ENCODE measurements at places on chromosomes 7 and 10.

GRCh38 chr10:104045151-104046089 lies 40.3 kb downstream of the COL17A1 start:
- peak; percentile 44 for DNase-seq

DNA sequence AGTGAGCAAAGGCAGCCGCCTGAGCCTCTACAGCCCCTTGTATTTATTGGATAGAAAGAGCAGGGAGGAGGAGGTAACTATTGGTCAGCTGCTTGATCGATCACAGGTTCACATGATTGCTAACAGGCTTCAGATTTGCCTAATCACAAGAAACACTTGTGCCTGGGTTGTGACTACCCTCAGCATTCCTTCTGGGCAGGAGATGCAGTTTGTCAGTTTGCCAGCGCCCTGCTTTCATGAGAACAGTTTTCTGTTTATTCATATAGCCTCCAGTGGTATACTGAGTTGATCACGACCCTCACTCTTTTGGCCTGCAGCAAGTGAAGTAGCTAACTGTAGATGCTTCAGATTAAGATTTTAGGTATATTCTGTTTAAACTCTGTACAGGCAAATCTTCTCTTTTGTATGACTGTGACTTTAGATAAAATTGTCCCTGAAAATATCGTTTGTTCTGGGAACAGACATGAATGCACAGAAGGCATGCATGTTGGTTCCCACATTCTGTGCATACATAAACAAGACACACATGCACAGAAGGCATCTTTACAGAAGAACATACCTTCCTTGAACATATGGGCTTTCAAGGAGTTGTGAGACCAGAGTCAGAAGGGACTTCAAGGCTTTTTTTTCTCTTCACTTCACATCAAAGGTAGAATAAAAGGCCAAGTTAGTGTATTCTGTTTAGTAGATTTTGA lies 422.4 kb upstream of the STEAP1 start:
- DNase-seq, result no peak

- DNase-seq, result peak; percentile 28
Measured at GRCh38 chr10:31836569-31837406, 91.8 kb downstream of the ARHGAP12 start.

GRCh38 chr10:91319336-91319735 lies 90.8 kb upstream of the HECTD2 start:
- no peak for DNase-seq

- DNase-seq, result no peak
Measured at GRCh38 chr10:129279446-129280154, 187.4 kb upstream of the MGMT start.

- no peak for DNase-seq
Measured at GRCh38 chr10:15244635-15245197, 76.2 kb upstream of the NMT2 start.

GRCh38 chr10:112851588-112852211 lies 98.3 kb upstream of the TCF7L2 start:
- no peak for DNase-seq

DNA sequence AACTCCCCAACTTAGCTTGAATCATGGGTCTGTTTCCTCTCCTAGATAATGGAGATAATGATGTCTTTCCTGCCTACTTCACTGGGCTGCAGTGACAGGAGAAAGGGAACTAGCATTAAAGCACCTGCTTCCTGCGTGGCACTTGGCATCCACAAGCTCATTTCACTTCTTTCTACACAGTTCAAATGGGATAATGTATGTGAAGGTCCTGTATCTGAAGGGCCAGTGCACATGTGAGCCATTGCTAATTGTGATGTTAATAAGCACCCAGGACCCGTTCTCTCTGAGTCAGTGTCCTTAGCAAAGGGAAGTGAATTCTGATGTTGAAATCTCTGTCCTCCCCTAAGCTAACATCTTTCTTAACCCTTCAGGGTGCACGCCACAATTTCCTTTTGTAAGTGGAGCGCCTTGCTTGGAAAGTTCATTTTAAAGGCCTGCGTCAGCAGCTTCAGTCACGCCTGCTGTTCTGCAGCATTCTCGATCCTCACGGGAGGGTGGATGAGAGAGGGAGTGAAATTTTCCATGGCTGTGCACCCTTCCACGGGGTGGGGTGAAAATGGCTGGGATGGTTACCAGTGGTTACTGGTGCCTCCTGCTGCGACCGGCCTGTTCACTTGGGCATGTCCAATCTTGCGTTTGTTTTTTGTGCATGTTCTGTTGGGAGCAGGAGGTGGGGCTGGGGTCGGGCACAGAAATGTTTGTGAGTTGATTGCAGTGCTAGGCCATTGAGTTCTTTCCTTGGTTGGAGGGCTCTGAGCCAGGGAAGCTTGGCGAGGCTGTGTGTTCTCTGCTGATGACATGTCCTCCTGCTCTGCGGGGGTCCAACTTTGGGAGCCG lies 59.2 kb downstream of the HK1 start:
- peak; percentile 96 for DNase-seq

GRCh38 chr10:89129911-89130310 lies 77.2 kb downstream of the CH25H start:
- DNase-seq, result peak; percentile 41

GRCh38 chr10:129495256-129495655 lies 28.2 kb downstream of the MGMT start:
- no peak for DNase-seq

- peak; percentile 76 for DNase-seq
Measured at GRCh38 chr10:30783939-30784501, 154.5 kb upstream of the LYZL2 start.

DNA sequence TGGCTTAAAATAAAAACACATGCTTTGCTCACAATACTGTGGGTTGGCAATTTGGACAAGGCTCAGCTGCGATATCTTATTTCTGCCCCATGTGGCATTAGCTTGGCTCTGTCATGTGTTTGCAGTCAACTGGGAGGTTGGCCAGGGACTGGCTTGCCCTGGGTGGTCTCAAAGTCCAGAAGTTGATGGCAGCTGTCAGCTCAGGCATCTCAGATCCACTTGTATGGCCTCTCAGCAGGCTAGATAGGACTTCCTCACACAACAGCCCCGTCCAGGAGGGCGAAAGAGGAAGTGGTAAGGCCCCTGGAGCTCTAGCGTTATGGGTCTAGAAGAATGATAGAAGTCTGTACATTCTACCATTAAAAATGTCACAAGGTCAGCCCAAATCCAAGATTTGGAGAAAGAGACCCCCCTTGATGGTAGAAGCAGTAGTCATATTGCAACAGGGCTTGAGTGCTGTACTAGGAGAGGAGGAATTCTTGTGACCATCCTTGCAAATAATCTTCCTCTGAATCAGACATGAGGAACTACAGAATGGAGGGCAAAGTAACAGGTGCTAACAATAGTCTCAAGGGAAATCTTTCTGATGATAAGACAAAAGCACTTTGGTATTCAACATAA lies 166.2 kb downstream of the FAM107B start:
- DNase-seq, result no peak

DNA sequence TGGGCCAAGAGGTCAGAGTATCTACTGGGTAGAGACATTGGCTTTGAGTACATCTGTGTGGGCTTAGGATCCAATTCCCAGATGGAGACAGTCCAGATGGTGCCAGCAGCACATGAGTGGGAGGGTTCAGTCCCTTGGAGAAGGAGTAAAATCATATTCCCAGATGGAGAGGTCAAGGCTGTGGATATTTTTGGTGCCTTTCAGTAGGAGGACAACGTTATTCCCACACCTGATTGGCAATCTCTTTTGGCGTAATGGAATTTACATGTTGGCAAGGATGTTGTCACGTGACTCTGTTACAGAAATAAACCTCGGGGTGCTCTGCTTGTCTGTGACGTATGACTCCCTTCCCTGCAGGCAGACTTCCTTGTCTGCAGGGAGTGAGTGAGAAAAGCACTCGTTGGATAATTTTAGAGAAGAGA lies 27.6 kb downstream of the NPS start:
- no peak for DNase-seq

GRCh38 chr10:24502801-24503460 lies 220.8 kb downstream of the ARHGAP21 start:
- no peak for DNase-seq

DNA sequence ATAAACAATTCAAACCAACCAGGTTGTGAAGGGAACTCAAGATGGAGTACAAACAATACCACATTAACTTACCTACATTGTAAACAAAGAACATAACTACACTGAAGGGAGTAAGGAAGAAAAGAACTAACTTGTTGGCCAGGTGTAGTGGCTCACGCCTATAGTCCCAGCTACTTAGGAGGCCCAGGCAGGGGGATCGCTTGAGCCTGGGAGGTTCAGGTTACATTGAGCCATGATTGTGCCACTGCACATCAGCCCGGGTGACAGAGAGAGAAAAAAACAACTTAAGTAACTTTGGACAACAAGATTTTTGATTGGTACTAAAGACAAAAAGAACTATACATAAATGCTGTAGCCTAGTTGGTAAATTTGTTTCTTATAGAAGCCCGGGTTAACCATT lies 68.8 kb downstream of the TRIL start:
- no peak for DNase-seq

GRCh38 chr7:96670338-96671289 lies 39.0 kb downstream of the SEM1 start:
- no peak for DNase-seq

DNA sequence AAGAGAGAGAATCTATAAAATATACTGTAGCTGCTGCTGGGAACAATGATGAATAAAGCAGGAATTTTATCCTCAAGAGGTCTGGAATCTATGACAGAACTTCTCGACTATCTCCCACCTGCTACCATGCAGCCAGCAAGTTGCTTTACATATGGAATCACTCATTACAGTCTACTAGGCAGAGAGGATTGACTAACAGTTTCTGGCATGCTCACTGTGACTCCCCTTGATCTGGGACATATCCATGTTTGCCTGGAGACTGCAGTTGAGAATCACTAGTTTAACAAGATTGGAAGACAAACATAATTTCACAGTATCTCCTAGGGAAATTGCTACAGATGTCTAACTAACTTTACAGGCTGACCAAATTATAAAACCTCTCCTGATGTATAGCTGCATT lies 13.3 kb downstream of the GPR37 start:
- DNase-seq, result no peak

- DNase-seq, result no peak
Measured at GRCh38 chr7:107643938-107644308, 16.7 kb upstream of the SLC26A4 start.

DNA sequence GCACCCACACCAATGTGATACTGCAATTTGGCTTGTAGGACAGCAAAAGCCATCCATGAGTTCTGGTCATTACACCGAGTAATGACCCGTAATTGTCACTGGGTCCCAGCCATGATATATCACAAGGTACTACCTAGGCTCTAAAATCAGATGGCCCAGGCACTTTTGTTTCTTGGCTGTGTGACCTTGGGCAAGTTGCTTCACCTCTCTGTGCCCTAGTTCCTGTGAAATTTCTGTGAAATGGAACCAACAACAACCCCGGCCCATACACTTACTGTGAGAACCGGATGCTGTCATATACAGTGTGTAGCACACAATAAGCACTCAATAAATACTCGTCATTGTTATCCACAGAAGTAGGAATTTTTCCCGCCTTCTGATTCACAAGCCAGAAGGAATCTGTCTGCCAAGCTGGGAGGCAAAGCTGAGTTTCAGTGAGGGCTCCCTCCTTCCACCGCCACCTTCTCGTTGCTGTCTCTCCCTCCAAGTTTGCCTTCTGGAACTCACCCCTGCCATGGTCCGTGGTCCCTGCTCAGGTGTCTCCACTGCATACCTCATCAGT lies 6.4 kb upstream of the CYTH3 start:
- DNase-seq, result no peak

GRCh38 chr10:7258948-7259523 lies 151.8 kb downstream of the SFMBT2 start:
- DNase-seq, result no peak

GRCh38 chr7:4959306-4959705 lies 319 bp upstream of the MMD2 start:
- DNase-seq, result no peak

GRCh38 chr10:114285961-114286441 lies 46.9 kb downstream of the VWA2 start:
- DNase-seq, result no peak

DNA sequence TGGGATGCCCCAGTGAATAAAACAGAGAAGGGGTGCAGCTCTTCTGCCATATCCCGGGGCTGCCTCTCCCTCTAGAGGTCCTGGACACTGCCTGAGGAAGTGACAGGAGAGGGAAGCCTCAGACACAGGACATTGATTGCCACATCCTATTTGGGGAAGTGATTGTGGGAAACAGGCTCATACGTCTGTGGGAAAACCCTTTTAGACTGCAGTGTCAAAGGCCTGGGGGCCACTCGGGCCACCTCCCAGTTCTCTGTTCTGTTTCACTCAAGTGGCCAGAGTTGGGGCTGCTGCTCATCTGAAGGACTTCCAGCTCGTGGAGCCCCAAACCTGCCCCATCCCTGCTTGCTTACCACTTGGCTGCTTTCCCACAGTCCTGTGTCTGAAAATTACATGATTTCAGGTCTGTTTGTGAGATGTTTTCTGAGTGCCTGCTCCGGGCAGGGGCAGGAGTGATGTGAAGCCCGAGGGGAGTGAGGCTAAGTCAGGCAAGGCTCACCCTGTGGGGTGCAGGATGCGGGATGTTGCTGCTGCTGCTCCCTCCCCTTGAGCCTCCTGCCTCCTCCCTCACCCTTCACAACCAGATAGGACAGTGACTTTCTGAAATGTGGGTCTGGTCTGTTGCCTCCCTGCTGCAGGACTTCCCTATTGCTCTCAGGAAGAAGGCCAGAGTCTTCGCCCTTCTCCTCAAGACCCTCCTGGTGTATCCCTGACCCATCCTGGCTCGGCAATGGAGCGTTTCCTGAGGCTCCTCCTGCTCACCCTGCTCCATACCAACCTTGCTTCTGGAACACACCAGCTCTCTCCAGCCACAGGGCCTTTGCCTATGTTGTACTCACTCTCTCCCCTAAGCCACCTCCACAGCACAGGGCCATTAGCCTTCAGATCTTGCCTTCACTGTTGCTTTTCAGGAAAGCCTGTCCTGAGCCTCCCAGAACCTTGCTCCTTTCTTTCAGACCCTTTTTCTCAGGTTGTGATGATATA lies 58.4 kb downstream of the NEURL1 start:
- no peak for DNase-seq

DNA sequence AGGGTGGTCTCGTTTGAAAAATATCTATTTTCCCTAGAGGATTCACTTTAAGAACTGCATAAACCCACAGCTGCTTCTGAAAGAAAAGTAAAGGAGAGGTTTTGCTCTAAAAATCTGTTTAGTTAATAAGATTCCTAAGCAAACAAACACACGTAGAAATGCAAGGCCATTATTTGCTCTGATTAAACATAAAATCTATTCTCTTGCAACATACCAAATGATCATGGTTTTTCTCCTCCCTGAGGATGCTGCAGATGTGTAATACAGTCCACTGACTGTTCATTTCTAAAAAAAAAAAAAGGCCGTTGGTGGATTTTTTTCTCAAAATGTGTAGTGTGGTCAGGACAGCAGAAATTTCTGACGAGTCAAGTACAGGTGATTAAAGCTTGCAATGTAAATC lies 98.6 kb downstream of the BUB3 start:
- DNase-seq, result no peak

- DNase-seq, result peak; percentile 76
Measured at GRCh38 chr10:114708717-114709335, 50.8 kb upstream of the ABLIM1 start.

DNA sequence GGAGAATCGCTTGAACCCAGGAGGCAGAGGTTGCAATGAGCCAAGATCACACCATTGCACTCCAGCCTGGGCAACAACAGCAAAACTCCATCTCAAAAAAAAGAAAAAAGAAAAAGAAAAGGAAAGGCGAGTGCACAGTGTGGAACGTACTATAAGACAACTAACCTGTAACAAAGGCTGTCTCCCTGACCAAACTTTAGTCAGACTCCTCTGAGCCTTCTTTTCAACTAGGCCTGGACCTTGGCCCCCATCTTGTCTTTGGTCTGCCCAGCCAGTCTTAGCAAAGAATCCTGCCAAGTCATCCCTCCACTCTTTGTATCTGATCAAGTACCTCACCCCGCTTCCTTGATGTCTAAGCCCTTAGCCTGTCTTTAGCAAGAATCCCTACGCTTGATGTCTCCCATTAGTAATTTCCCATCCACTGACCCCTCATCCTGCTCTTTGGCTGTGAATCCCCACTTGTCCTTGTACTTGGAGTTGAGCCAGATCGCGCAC lies 68.9 kb upstream of the KDM7A start:
- no peak for DNase-seq
